ENCODE measurements at places on chromosomes 11 and 22.
A peak's percentile ranks its signal among the peaks of the same experiment; 100 is the strongest.

GRCh38 chr22:38461414-38462081, 6.3 kb upstream of the KDELR3 start:
- peak; percentile 80 for DNase-seq

DNA sequence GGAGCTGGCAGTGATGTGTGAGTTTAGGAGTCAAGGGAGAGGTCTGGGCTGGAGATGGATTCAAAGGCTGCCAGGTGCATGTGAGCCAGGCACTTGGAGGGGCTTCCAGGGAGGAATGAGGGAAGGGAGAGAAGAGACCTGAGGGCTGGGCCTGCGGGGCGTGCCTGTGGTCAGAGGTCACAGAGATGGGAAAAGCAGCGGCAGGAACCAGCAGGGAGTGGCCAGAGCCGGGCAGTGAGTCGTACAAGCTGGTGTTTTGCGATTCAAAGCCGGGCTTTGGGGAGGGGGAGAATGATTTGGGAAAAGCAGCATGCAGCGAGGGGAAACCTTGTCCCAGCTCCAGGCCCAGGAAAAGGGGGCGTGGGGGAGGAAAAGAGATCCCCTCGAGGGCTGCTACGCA, 96.9 kb upstream of the RTL6 start:
- no peak for DNase-seq

DNA sequence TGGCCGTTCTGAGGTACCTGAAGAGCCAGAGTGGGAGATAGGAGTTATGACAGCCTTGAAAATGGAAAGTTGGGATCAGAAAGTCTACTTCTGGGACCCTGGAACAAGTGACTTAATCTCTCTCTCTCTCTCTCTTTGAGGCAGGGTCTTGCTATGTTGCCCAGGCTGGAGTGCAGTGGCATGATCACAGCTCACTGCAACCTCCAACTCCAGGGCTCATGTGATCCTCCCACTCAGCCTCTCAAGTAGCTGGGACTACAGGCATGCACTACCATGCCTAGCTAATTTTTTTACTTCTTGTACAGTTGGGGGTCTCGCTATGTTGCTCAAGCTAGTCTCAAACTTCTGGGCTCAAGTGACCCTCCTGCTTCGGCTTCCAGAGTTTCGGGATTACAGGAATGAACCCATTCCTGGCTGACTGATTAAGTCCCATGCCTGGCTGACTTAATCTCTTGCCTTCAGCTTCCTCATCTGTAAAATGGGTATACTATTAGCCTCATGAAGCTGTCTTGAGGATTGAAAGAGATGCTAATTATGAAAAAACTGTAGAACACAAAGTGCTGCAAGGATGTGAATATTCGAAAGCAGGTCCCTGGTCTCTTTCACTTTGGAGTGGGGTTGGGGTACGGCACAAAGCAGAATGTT, 87.7 kb downstream of the UBASH3B start:
- no peak for DNase-seq

GRCh38 chr22:45163099-45163450, 650 bp upstream of the NUP50 start:
- DNase-seq: peak; percentile 52

GRCh38 chr11:1092145-1092670, 17.5 kb downstream of the MUC2 start:
- no peak for DNase-seq

DNA sequence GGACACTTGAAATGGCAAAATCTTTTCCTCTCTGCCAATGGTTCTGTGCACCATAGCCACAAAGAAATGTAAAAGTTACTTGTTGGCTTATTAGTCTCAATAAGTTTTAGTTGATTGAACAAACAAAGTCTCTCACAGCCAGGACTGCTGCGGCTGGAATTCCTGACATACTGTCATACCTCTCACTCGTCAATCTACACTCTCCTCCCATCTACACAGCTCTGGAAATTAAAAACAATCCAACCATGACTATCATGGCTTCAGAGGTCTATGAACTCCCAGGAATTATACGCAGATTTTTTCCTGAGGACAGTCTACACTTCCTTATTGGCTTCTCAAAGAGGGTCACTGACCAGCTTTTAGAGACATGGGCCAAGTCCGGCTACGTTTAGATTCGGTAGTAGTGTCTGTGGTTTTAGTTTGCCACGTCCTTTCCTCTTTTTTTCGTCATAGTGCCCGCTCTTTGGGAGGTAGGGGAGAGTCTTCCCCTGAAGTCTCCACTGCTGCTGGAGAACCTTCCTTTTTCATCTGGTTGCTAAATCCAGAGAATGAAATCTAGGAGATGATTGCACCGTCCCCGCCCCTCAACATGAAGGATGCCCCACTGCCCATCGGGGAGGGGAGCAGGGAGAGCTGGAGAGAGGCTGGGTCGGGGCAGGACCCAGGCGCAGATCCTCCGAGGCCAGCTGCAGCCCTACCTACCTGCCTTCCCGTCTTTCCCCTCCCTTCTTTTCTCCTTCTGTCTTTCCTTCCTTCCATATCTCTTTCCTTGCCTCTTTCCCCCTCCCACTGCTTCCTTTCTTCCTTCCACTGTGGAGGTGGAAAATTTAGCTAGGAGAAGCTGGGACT, 1.0 kb upstream of the PLEKHB1 start:
- no peak for DNase-seq

DNA sequence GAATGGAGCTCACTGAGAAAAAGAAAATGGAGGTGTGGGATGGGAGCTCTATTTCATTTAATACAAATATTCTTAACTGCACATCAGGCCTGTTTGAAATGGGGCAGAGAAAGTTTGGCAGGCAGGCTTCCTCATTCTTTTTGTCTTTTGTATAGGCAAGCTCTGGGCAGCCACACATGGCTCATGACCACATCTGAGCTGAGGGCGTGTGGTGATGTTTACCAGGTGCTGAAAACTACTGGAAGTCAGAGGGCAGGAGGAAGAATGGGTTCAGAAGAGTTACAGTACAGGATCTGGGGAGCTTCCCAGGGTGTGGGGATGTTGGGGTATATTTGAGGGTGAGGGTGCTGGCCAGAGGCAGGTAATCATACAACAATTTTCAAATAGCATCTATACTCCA, 66.3 kb upstream of the NAV2 start:
- no peak for DNase-seq

GRCh38 chr22:44151676-44152075, 29.0 kb upstream of the PARVG start:
- DNase-seq: no peak

Data from OCI-LY7 (cell line).